ENCODE measurements at places on chromosomes 1 and 21. TPM values are rescaled to one million over a fixed set of nuclear protein-coding genes. Genes with fewer than 3 reads are reported as not detected.

The VTCN1 gene
- total RNA-seq: not detected

The FAM72A gene
- total RNA-seq: 1.7 TPM

The C1orf21 gene
- 50.9 TPM for total RNA-seq

The CFHR1 gene
- total RNA-seq: not detected

The DCAF8 gene
- total RNA-seq: 111 TPM

The CD5L gene
- not detected for total RNA-seq

The RIPK4 gene
- total RNA-seq: 0.15 TPM

The ARMH1 gene
- 1.3 TPM for total RNA-seq
